ENCODE measurements at places on chromosomes 2 and 18.

DNA sequence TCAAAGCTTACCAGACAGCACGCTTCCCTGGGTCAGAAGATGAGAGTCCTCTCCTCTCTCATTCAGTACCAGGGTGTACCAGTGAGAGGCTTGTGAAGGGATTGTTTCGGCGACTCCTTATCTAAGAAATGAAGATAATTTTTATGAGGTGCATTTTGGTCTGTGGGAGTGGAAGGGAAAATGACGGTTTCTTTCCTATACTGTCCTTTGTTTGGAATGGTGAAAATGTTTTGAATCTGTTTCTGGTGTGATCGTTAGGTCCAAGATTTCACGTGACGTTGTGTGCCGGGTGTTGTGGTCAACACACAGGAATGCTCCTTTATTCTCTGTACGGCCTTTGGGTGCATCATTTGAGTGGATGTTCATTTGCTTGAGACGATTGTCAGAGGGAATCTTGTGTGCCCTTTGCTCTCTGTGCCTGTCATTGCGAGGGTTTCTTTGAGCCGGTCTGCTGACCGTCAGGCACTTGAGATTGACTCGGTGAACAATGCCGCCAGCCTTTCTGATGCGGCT, 183.5 kb downstream of the AGAP1 start:
- no peak for DNase-seq

GRCh38 chr2:98376996-98377395, 30.7 kb downstream of the CNGA3 start:
- DNase-seq, result no peak

DNA sequence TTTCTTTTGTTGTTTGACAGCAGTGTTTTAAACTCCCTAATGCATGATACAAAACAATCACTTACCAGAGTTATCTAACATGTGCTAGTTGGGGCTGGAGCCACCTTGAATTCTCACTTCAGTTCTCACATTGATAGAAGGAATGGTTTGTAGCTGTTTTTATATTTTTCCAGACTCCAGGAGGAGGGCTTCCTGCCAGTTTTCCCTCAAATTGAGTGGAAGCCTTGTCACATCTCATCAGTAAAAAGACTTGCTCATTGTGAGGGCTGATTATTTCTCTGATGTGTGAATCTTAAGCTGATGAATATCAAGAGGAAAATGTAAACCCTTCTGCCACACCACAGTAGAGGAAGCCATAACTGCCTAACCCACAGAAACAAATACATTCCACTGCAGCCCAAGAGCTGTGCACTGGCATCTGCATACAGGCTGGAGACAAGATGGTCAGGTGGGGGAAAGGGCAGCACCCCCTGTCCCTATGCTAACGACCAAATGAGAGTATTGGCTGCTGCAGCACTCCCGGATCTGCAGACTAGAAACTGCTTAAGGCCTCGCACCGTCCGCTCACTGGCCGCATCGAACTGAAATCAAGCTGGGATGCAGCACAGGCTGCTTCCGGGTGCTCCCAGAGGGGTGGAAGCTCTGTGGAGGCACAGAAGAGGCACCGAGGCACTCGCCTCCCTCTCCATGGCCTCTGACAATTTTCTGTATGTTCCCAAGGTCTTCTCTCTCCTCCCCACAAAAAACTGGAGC, 73.7 kb upstream of the TPO start:
- no peak for DNase-seq

GRCh38 chr2:213562539-213563180, 278.4 kb downstream of the SPAG16 start:
- no peak for DNase-seq

All from HFFc6 (cell line).